ENCODE measurements at places on chromosomes 7 and 10.

DNA sequence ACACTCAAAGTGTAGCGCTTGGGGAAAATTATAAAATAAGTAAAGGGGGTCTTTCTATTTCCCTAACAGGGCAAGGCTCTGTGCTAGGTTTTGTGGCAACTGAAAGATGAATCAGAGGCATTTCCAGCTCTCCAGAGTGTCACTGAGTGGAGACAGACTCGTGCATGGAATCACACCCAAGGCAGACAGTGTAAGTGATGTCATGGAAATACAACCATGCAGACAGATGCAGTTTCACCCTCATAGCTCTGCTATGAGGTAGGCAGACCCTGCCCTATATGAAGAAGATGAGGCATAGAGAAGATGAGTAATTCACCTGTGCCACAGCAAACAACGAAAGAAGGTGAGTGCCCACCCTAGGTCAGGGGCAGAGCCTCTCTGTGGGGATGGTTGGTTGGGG, 57.2 kb upstream of the PITRM1 start:
- no peak for DNase-seq

DNA sequence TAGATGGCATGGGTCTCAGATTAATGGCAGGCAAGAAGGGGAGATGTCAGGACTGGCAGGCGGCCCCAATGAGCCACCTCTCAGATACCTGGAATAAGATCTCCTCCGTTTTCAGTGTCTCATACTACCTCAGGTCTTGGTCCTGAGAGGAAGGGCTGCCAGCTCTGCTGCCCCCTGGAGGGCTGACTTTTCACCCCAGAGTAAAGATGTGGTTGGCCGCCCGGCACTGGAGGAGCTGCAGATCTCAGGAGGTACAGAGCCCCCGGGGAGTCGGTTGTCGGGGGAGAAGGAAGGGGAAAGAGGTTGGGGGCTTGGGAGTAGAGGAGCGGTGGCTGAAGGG, 642 bp upstream of the COL13A1 start:
- DNase-seq: peak; percentile 40

DNA sequence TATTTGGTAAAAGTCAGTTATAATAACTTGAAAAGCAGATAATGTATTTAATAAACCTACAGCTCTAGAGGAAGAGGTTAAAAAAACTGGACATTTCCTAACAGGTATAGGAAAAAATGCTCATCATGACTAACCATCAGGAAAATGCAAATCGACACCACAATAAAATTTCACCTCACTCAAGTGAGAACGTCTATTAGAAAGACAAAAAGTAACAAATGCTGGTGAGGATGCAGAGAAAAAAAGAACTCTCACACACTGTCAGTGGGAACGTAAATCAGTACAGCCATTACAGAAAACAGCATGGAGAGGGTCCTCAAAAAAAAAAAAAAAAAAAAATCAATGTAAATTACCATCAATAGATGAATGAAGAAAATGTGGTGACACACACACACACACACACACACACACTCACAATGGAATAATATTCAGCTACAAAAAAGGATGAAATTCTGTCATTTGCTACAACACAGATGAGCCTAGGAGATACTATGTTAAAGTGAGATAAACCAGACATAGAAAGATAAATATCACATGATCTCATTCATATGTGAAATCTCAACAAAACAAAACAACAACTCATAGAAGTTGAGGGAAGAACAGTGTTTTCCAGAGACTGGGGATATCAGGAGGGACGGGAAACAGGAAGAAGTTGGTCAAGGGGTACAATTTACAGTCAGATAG, 20.1 kb downstream of the EPC1 start:
- no peak for DNase-seq

- no peak for DNase-seq
Observed at GRCh38 chr7:96728139-96728538, 18.5 kb upstream of the SEM1 start.

DNA sequence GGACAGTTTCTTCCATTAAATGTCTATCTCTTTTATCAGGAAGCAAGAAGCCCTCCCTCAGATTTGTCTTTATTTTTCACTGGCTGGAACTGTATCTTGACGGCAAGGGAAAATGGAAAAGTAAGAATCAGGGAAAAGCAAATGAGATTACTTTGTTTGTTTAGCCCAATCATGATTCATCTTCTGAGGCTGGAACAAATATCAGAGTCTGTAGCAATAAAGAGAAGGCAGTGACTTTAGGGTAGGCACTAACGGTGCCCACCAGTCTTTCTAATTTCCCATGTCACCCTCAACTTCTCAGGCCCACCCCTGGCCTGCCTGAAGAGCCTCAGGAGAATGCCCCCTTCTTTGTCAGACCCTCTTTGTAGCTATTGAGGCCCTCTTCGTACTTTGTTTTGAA, 36.3 kb upstream of the GOLGA7B start:
- DNase-seq: no peak

DNA sequence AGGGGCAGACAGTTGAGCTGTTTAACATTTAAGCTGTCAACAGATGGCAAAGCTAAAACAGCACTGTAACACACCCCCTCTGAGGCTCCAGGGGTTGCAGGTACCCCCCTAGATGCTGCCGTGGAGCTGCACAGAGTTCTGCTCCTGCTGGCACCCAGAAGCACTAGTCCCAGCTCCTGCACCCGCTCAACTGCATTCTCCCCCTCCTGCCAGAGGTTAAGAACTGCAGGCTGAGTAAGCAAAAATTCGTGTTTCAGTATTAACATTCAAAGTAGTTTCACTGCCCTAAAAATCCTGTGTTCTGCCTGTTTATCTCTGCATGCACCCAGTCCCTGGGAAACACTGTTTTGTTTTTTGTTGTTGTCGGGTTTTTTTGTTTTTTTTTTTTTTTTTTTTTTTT, 790.8 kb upstream of the KCND2 start:
- DNase-seq: peak; percentile 70

DNA sequence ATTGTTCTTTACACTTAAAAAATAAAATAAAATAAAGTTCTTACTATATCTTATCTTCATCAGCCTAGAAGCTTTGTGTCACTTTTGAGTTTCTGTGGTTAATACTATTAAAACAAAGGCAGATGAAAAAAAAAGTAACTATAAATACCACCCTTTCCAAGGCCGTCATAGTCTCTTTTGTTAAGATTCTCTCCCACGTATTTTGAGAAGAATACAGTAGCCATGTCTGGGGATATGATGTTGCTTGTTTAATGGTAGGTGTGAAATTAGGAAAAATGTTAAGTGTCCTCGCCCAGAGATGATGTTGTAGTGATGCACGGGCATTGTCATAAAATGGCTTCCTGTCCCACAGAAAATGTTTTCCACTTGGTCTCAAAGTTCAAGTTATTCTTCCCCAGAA, 223.9 kb downstream of the NEBL start:
- DNase-seq: no peak

GRCh38 chr10:13221572-13221971, 12.6 kb downstream of the UCMA start:
- DNase-seq: no peak

- no peak for DNase-seq
Observed at GRCh38 chr10:60572511-60573194, 183.0 kb upstream of the ANK3 start.

- no peak for DNase-seq
Observed at GRCh38 chr7:117982071-117983055, 109.1 kb upstream of the CTTNBP2 start.

DNA sequence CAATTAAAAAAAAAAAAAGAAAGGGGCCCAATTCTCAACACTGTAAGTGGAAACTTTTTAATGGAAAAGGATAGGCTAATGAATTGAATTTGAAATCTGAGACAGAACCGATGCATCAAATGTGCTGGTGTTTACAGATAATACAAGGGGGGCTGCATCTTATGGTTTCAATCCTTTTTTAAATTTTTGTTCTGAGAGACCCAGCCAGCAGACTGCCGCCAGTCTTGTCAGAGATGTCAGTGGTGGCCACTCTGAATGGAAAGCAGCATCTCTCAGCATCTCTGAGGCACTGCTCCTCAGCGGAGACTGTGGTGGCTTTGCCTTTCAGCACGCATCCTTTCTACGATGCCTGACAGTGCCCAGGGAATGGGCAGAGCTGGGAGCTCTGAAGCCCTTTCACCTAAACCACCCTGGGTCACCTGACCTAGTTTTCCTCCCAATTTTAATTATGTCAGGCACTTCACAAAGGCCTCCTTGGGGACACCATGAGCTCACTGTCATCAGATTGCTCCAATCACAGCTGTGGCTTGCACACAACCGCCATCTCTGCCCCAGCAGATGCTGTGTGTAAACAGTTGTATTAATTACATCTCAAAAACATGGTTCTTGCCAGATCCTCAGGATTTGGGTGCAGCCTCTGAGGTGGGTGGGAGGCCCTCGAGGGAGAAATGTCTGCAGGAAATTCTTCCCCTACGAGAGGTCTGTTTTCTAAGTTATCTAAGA, 81.2 kb downstream of the EGFR start:
- no peak for DNase-seq

GRCh38 chr7:13742811-13743210, 246.7 kb downstream of the ETV1 start:
- peak; percentile 5 for DNase-seq

GRCh38 chr7:97015279-97015678, 9.4 kb downstream of the DLX5 start:
- DNase-seq: no peak

GRCh38 chr7:91181949-91182348, 82.3 kb upstream of the FZD1 start:
- DNase-seq: no peak

GRCh38 chr7:91784469-91784868, 96.0 kb downstream of the MTERF1 start:
- peak; percentile 3 for DNase-seq

GRCh38 chr7:13717031-13717430, 272.4 kb downstream of the ETV1 start:
- DNase-seq: no peak

- DNase-seq: no peak
Observed at GRCh38 chr10:72126872-72127232, 38.5 kb upstream of the SPOCK2 start.

GRCh38 chr10:24731942-24732341, 8.3 kb upstream of the ARHGAP21 start:
- DNase-seq: no peak

- no peak for DNase-seq
Observed at GRCh38 chr7:1403638-1404459, 55.4 kb downstream of the MICALL2 start.

DNA sequence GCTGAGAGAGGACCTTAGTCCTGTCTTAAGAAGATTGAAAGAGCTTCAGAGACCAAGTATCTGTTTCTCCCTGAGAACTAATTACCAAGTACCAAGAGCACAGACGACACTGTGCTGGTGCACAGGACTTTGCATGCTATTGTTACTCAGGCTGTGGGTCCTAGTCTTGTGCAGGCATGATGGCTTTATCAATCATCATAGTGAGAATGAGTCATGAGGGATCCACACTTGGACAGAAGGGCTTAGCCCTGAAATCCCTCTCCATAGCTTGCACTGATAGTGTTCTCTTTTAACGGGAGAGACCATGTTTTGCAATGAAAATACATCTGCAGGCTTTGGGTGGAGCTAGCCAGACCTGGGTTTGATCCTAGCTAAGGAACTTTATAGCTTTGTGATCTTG, 93.3 kb downstream of the SORCS3 start:
- no peak for DNase-seq

GRCh38 chr7:20816372-20816959, 29.8 kb upstream of the SP8 start:
- no peak for DNase-seq

DNA sequence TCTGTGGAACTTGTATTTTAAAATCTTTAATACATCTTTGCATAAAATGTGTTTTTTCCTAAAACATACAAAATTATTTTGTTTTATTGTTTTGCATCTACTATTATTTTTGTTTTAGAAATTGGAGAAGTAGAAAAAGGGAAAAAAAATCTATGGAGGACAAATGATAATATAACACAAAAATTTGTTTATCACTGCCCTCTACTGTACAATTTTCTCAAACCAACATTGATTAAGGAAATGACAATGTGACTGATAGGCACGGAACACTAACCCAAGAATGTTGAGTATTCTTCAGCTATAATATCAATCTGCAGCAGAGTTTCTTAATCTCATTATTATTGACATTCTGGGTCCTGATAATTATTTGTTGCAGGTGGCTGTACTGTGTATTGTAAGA, 9.5 kb upstream of the ING3 start:
- DNase-seq: no peak

DNA sequence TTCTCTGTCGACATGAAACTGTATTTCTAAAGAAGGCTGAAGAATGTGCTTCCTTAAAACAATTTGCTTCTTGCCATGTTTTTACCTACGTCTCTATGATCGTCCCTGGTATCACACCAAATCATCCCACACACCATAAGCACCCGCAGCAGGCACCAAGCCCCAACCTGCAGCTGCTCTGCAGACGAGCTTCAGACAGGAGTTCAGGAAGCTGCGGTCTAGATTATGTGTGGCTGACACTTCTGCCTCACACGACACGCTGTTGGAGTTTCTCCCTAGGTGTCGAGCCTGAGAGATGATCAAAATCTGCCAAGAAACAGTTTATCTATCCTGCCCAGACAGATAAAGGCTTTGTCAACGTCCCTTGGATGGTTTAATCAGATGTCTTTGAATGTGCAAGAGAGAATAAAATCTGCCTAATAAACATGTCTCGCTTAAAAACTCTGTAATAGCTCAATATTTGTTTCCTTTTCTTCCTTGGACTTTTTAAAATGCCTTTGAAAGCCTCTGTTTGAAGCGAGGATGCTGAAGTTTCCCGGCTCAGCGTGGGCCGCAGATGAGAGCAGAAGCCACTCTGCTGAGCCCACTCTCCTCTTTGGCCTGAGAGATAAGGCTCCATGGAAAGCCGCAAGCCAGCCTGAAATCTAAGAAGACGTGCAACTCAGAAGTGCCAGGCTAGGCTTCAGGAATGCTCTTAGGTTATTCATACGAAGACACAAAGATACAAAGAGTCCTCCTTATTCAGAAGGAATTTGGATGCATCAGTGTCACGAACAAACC, 158.3 kb upstream of the PFKP start:
- DNase-seq: no peak

DNA sequence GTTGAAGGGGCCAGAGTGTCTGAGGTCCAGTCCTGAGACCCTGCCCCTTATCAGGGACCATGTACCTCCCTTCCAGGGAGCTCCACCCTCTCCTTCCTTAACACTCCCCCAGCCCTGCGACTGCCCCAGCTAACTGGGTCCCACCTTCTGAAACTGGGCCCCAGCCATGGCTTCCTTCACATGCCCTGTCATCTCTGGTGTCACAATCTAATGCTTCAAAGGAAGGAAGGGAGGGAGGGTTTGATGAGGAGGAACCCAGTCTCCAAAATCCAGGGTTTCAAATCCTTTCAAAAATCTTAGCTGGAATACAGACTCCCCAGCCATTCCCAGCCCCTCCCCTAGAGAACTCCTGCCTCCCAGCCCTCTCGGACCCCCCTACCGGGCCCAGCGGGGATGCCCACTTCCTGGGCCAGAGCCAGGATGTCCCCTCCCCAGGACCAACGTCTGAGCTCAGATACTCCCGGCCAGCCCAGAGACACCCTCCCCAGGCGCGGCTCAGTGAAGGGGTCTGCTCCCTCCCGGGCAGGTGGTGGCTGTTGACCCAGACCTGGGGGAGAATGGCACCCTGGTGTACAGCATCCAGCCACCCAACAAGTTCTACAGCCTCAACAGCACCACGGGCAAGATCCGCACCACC, 18.0 kb downstream of the C10orf105 start:
- DNase-seq: no peak

GRCh38 chr10:15632456-15633091, 87.1 kb downstream of the ITGA8 start:
- DNase-seq: no peak

- DNase-seq: peak; percentile 49
Observed at GRCh38 chr7:115679976-115680375, 350.6 kb downstream of the TFEC start.
